ENCODE measurements at places on chromosomes 3 and 15. TPM values are rescaled to one million over a fixed set of nuclear protein-coding genes. Genes with fewer than 3 reads are reported as not detected.

DNA sequence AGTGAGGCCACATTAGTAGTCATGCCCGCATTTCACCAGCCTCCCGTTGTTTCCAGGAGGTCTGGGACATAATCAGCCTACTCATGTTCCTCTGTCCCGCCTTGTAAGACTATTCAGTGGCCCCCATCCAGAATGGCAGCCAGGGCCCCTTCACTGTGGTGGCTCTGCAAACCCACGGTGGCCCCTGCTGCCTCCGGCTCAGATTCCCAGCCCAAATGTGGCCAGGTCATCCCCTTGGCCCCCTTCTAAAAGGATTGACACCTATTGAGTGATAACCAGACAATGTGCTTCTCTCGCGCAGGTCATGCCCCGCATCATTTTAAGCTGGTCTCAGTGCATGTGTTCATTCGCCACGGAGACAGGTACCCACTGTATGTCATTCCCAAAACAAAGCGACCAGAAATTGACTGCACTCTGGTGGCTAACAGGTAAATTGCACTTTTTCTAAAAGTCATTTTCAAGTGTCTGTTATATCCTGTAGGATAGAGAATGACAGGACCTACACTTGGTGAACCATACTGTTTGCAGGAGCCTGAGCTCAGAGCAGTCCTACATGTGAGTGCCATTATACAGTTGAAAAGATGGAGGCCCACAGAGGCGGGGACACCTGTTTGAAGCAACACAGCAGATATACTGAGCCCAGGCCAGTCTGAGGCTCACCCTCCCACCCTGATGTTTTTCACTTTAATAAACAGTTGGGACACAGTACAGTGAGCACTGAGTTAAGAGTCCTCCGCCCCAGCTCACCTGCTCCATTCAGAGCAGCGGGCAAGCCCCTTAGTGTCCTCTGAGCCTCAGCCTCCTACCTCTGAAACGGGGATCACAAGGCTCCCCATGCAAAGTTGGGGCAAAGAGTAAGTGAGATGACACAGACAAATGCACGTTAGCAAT lies 47.7 kb downstream of the PXYLP1 start:
- DNase-seq, result peak; percentile 50

- no peak for DNase-seq
Measured at GRCh38 chr3:78707609-78708008, 1060.2 kb downstream of the ROBO1 start.

GRCh38 chr3:161222662-161223061 lies 1.6 kb downstream of the NMD3 start:
- no peak for DNase-seq

DNA sequence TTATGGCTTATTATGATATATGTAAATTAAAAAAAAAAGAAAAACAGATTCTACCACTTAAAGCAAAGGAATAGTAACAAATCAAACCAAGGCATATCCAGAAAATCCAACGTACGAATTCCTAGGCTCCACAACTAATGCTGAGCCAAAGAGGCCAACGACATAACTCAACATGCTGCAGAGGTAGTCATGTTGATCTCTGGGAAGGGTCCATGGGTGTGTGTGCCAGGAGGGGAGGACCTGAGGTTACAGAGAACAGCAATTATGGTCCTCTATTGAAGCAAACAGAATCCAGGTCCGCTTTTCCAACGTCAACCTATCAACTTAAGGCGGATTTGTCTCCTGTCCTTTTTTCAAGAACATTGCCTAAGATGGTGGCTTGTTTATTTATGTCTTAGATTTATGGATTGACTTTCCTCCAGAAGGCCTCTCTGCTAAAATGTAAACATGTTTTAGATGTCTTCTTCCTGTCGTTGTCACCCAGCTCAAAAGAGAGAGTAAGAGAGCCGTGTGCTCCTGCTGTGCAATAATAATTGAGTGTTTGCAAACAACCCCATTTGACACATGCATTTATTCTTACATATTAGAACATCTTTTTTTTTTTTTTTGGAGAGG lies 20.4 kb downstream of the NANOGP8 start:
- no peak for DNase-seq

- DNase-seq, result peak; percentile 47
Measured at GRCh38 chr15:26095710-26096330, 232.7 kb upstream of the ATP10A start.

GRCh38 chr3:42988566-42988965 lies 9.5 kb downstream of the GASK1A start:
- no peak for DNase-seq

DNA sequence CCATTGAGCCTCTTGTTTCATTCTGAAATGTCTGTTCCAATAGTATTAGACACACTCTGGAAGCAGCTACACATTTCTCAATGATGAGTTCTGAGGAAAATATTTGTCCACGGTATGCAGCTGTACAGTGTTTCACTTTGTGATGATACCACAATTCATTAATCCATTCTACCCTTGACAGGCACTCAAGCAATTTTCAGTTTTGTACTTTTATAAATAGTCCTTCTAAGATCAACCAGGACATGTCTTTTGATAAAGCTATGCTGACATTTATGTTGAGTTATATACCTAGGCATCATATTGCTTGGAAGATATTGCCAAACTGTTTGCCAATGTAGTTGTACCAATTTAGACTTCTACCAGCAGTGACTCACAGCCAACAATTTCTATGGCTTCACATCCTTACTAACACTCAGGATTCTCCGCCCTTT lies 165.1 kb upstream of the COL8A1 start:
- DNase-seq, result no peak

GRCh38 chr3:180085122-180085710 lies 48.5 kb upstream of the PEX5L start:
- DNase-seq, result peak; percentile 45

DNA sequence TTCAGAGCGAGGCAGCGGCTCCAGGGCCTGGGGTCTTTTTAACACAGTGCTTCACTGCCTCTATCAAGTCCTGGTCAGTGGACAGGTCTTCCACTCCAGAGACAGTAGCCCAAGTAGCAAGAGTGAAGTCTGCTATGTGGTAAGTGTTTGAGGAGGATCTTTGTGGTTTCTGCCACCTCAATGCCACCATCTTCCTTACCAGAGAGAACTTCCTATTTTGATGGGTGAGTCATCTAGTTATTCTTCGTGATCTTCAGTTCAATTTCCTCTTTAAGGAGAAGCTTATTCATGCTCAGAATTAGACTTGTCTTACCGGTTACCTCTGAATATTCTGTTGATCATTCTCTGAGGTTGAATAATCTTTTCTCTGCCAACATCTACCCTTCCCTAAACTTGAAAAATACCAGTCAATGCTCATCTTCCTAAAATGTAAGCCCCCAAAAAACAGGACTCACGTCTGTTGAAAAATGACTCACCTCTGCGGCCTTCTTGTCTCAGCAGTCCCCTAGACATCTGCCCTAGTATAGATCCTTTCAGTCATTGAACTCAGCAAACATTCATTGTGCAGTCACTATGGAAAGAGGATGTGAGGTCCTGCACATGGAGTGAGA lies 32.2 kb upstream of the BCL6 start:
- DNase-seq, result no peak

GRCh38 chr15:69652751-69653305 lies 200.2 kb downstream of the RPLP1 start:
- no peak for DNase-seq

DNA sequence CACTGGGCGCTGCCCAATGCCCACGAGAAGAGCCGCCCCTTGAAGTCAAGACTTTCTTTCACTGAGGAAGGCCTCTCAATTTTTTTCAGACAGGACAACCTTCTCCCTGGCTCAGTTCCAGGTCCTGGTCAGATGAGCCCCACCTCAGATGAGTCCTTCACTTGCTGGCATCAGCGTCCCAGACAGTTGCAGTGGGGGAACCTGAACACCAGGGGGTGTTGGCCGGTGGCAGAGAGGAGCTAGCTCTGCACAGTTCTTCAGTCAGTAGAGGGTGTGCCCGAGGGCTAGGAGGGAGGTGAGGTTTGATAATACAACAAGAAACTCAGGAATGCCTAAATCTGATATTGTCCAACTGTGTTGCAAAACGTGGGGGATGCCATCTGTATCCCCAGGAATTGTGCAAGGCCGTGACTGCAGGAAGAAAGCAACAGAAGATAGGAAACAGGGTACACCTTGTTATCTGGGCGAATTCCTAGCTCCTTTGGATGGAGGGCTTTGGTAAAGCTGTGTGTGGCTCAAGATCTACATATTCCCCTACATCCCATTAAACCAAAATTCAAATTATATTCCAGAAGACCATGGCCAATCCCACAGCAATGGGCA lies 34.3 kb downstream of the CCR3 start:
- DNase-seq, result peak; percentile 65

- no peak for DNase-seq
Measured at GRCh38 chr3:72270730-72271129, 485.8 kb upstream of the PROK2 start.

- DNase-seq, result peak; percentile 48
Measured at GRCh38 chr3:33980252-33980651, 181.8 kb downstream of the PDCD6IP start.

- DNase-seq, result no peak
Measured at GRCh38 chr3:70736009-70736408, 423.6 kb upstream of the MDFIC2 start.

- DNase-seq, result no peak
Measured at GRCh38 chr3:150779402-150779858, 16.5 kb upstream of the SIAH2 start.

GRCh38 chr15:100372739-100373119 lies 31.0 kb upstream of the ADAMTS17 start:
- no peak for DNase-seq

GRCh38 chr3:171564748-171565480 lies 104.7 kb upstream of the TNIK start:
- DNase-seq, result no peak

GRCh38 chr15:44882499-44882968 lies 74.0 kb upstream of the TERB2 start:
- no peak for DNase-seq

DNA sequence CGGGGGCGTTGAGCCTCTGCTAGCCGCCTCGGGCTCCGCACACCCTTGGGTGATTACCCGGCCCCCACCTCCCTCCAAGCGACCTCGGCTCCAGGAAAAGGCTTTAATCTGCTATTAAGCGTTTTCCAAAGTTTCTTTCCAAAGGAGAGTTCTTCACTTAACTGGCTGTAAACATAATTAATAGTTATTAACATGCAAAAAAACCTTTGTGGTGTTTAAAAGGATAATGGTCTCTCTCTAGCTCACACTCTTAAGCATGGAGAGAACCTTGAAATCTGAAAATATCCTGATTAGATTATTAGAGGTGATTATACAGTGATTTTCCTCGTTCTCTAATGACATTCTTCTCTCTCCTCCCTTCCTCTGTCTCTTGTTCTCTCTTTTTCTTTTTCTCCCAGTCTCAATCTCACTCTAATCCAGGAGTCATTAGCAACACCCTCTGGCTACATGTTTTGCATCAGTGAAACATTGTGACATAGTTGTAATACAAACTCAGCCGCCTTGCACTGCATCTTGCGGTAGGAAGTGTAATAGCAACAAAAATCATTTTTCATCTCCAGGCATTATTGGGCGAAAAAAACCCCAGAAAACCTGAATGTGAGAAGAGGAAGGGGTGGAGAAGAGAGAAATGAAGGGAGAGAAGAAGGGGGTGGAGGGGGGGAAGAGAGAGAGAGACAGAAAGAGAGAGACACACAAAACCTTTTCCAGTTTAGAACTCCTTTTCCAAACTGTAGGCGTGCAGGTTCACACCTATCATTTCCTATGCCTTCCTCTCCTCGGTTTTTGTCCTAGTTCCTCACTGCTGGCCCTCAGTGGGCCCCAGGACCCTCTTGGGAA lies 24.4 kb downstream of the NR2F2 start:
- peak; percentile 59 for DNase-seq

DNA sequence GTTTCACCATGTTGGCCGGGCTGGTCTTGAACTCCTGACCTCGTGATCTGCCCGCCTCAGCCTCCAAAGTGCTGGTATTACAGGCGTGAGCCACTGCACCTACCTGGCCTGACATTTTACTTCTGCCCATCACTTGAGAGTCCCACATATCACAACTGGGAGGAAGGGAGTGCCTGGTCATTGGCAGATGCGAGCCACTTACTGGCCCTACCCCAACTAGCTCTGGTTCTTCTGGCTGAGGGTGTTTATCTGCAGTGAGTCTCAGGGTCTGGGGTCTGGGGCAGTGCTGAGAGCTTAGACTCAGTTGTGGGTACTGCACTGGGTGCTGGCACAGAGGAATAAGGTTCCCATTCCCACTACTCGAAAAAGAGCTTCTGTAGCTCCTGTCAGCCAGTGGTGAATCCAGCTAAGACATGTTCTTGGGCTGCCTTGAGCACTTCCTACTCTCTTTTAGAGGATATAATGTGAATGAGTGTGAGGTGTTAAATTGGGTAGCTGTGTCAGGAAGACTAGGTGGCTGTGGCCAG lies 30.2 kb downstream of the DAG1 start:
- DNase-seq, result no peak

- no peak for DNase-seq
Measured at GRCh38 chr3:12393894-12394293, 90.4 kb upstream of the TSEN2 start.

DNA sequence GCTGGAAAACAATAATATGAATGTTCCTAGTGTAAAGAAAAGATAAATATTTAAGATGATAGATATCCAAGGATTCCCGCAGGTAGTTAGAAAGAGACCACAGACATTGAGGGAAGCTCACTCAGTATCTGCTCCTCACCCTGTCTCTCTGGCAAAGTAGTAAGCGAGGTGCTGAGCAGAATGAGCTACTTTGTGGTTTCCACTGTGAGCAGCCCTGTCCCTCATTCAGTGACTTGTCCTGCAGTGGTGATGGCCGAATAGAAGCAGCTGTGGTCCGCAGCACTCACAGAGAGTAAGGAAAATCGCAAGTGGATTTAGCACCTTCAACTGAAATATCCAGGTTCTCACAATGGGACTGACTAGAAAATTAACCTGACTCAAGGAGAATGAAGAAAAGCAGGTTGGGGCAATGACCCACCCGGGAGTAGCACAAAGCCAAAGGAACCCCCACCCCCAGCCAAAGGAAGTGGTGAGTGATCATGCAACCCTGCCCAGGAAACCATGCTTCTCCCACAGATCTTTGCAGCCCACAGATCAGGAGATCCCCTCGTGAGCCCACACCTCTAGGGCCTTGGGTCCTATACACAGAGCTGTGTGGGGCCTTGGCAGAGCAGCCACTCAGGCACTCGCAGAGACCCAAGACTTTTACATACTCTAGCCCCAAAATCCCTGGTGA lies 21.8 kb upstream of the SLC25A38 start:
- no peak for DNase-seq

TMEM207 gene
- total RNA-seq, result 0.21 TPM

MYO5C gene
- 0.11 TPM for total RNA-seq

P2RY1 gene
- total RNA-seq, result 4.8 TPM

GOLGA8T gene
- not detected for total RNA-seq

TP63 gene
- not detected for total RNA-seq

HCN4 gene
- not detected for total RNA-seq

TTC21A gene
- 1.7 TPM for total RNA-seq

NPRL2 gene
- total RNA-seq, result 24.3 TPM

RASL12 gene
- not detected for total RNA-seq

FANCD2OS gene
- total RNA-seq, result not detected

TUBGCP5 gene
- total RNA-seq, result 19.9 TPM
